Fibroblast of the aortic adventitia (primary cell): ENCODE measurements at places on chromosomes 3 and 15. TPM values are rescaled to one million over a fixed set of nuclear protein-coding genes. Genes with fewer than 3 reads are reported as not detected.
A peak's percentile ranks its signal among the peaks of the same experiment; 100 is the strongest.

- no peak for DNase-seq
Observed at GRCh38 chr15:38674448-38674847, 109.8 kb upstream of the RASGRP1 start.

GRCh38 chr3:22960105-22960984 is 242.8 kb upstream of the UBE2E2 start:
- peak; percentile 66 for DNase-seq

GRCh38 chr15:45274636-45275380 is 22.8 kb downstream of the SLC28A2 start:
- no peak for DNase-seq

DNA sequence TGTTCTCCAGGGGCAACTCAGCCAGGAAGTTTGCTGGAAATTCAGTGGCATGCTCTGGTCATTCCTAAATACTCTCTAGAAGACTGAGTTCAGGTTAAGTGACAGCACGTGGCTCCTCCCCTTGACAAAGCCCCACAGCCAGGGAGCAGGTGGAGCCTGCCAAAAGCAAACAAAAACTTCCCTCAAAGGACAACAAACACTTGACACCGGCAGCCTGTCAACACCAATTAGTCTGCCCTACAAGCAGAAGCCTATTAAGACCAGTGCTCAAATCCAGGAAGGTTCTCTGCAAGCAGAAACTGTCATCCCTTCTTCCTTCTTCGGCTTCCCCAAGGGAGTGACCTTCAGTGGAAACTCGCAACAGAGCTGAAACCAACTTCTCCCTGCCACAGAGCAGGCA is 5.0 kb downstream of the MEX3B start:
- DNase-seq = no peak

DNA sequence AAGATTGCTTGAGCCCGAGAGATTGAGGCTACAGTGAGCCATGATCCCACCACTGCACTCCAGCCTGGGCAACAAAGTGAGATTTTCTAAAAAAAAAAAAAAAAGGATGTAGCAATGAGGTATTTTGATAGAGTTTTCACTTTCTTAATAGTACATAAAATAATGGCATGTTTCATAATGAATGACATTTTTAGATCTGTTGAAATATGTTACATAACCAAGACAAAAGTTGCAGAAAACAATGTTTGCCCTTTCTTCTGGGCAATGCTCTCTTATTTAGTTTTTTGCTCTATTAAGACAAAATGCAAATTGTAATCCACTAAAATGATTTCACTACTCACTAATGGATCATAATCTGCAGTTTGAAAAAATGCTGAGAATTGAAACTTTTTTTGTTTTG is 4.4 kb upstream of the MAPK6 start:
- no peak for DNase-seq

- no peak for DNase-seq
Observed at GRCh38 chr3:100975714-100976113, 17.5 kb downstream of the ABI3BP start.

DNA sequence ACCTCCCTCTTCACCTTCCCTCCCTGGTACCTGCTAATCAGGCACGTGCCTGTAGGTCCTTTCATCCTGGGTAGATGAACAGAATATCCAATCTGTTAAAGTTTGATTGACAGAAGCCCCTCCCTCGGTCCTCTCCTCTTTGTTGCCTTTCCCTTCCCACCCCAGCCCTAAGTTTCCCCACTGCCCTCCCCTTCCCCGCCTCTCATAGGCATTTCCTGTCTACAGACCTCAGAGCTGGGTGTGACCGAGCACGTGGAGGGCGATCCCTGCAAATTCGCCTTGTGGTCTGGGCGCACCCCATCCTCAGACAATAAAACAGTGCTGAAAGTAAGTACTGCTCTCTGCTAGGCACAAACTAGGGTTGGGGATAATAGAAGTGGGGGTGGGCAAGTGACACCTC is 239.2 kb upstream of the UMPS start:
- no peak for DNase-seq

GRCh38 chr3:73668391-73668790 is 43.6 kb upstream of the PDZRN3 start:
- no peak for DNase-seq

GRCh38 chr3:71371282-71371681 is 212.2 kb downstream of the FOXP1 start:
- DNase-seq = no peak

Gene CPN2
- total RNA-seq = not detected in 2 replicates

GRCh38 chr3:30586096-30586805 is 20.1 kb upstream of the TGFBR2 start:
- DNase-seq = peak; percentile 40

Gene CD200
- 3.3 and 3.7 TPM in 2 replicates for total RNA-seq

Gene PRR20G
- total RNA-seq = not detected in 2 replicates

GRCh38 chr15:95944193-95944592 is 386.3 kb upstream of the NR2F2 start:
- DNase-seq = no peak

DNA sequence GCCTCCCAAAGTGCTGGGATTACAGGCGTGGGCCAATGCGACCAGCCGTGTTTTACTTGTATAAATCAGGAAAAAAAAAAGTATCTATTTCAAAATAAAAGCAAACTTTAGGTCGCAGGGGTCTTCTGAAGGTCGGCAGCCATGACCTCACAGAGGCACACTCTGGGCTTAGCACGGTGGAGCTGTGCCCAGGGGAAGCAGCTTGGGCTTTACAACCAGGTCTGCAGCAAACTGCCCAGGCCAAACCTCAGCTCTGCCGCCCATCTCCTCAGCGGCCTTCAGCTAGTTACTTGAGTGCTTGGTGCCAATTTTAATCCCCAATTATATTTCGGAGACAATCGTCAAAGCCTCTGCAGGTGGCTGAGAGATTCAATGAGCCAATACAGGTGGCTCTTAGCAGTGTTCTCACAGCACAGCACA is 30.1 kb downstream of the ZDHHC19 start:
- DNase-seq = no peak

- peak; percentile 19 for DNase-seq
Observed at GRCh38 chr3:119240101-119240590, 532 bp downstream of the B4GALT4 start.

Gene CD276
- 87.3 and 121 TPM in 2 replicates for total RNA-seq

DNA sequence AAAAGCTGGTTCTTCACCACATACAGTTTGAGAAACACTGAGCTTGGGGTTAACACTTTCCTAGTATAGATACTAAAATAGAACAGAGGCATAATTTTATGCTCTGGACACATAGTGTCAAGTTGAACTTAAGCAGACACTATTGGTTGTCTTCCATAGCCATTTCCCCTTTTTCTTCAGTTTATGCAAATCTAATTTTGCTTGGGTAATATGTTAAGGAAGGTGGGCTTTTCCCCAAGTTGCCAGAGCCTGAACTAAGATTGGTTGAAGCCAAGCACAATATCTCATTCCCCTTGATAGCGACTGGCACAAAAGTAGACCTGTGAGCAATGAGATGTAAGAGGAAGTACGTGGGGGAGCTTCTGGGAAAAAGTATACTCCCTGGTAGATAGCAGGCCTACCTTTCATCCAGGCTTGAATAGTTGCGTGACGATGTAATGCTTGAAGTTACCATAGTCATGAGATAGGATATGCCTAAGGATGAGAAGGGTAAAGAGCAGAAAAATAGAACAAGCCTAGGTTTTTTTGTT is 4.5 kb upstream of the POPDC2 start:
- DNase-seq = peak; percentile 68

GRCh38 chr3:36166477-36166876 is 213.8 kb upstream of the STAC start:
- DNase-seq = peak; percentile 54

DNA sequence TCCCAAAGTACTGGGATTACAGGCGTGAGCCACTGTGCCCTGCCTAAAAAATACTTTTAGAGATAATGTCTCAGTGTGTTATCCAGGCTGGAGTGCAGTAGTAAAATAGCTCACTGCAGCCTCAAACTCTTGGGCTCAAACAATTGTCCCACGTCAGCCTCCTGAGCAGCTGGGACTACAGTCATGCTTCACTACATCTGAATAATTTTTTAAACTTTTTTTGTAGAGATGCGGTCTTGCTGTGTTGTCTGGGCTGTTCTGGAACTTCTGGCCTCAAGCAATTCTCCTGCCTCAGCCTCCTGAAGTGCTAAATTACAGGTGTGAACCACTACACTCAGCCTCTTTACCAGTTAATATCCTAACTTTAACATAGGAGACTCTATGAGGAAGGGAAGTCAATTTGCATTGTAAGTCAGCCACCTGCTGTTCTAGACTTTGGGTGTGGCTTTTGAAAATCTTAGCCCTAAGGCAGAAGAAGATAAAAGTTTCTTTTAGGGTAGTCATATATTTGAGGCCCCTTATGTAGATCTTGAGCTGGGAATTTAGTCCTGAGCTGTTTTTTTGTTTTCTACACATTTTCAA is 78.2 kb upstream of the RASGRP1 start:
- no peak for DNase-seq

DNA sequence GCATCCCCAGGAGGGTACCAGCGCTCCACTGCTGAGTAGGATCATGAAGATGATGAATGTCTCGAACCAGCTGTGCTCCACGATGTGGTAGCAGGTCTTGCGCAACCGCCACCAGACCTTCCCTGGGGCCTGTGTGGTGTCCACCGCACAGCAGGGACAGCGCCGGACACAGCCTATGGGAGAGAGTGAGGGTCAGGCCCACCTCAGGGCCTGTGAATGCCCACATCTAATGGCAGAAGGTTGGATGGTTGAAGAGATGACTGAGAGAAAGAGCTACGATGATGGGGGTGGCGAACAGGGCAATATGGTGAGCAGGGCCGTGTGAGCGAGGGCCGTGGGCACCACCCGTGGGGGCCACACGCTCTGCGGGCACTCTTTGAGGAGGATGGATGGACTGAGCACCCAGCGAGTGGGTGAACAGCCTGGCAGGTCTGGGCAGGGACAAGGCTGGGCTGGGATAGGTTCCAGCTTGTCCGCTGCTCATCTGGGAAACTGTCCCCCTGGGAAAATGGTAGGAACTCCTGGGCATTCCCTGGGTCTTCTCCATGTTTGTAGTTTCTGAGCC is 74.1 kb downstream of the SCN5A start:
- no peak for DNase-seq

- DNase-seq = no peak
Observed at GRCh38 chr15:25761971-25762662, 101.0 kb downstream of the ATP10A start.

Gene DZIP1L
- total RNA-seq = 28.3 and 38.2 TPM in 2 replicates

- DNase-seq = no peak
Observed at GRCh38 chr3:127479449-127479848, 111.1 kb downstream of the TPRA1 start.

- DNase-seq = no peak
Observed at GRCh38 chr3:72065236-72065635, 280.3 kb upstream of the PROK2 start.

DNA sequence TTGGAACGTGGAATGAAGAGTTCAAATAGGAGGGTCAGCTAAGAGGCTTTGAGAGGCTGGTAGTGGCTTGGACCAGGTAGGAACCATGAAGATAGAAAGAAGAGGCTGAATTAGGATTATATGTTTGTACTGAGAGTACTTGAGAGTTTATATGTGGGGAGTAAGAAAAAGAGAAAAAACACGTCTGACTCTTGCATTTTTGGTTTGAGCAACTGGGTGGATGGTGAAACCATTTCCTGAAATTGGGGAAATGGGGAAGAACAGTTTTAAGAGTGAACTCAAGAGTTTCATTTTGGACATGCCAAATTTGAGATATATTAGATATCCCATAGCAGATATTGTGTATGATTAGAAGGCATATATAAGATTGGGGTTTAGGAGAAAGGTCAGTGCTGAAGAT is 92.9 kb upstream of the TNIK start:
- DNase-seq = no peak

Gene DHFR2
- 3.7 and 6.9 TPM in 2 replicates for total RNA-seq

Gene TMEM43
- 109 and 134 TPM in 2 replicates for total RNA-seq

GRCh38 chr3:52398670-52399081 is 46.2 kb downstream of the SEMA3G start:
- no peak for DNase-seq

DNA sequence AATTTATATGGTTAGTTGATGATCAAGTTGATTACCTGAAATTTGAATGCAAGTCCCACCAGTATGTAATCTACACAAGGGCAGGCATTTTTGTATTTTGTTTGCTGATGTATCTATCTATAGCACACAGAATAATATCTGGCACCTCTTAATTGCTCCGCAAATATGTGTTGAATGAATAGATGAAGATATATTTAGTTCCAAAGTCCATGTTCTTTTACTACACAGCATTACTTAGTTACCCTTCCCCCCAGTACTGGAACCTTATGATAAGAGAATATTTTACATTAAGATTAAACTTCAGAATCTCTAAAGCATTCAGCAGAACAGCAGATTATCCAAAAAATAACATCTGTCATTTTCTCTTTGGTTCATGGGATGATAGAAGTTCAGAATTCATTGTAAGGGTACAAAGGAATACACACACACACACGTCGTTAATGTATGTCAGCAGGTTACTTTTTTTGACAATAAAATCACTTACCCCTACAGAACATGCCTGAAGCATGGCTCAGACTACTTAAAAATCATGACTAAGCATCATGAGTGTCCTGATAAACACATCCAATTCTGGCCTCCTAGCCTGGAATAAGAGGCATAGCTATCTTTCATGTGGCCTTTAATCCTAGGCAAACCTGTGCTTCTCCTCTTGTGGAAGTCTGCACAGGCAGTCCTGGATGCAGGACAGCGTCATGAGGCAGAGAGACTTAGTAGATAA is 148.9 kb upstream of the TBC1D5 start:
- peak; percentile 41 for DNase-seq

Gene LRRIQ4
- total RNA-seq = 0.09 TPM in 1 of 2 replicates, not detected in the other

Gene IL5RA
- total RNA-seq = 0.08 TPM in 1 of 2 replicates, not detected in the other

Gene PLA1A
- 1.1 TPM in 1 of 2 replicates, not detected in the other for total RNA-seq

GRCh38 chr15:59223736-59224135 is 17.1 kb downstream of the LDHAL6B start:
- DNase-seq = no peak

- DNase-seq = peak; percentile 22
Observed at GRCh38 chr3:144032531-144033239, 61.1 kb downstream of the DIPK2A start.

DNA sequence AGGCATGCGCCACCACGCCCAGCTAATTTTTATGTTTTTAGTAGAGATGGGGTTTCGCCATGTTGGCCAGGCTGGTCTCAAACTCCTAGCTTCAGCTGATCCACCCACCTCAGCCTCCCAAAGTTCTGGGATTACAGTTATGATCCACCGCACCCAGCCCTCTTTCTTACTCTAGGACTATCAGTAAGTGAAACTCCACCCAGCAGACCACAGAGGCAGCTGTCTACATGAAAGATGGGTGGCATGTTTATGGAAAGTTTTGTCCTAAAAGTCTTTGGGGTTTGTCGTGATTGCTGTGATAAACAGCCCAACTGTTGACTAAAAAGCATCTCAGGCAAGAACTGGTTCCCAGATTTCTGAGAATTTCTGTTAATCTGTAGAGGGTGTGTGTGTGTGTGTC is 10.9 kb downstream of the ARL6IP5 start:
- no peak for DNase-seq

- peak; percentile 3 for DNase-seq
Observed at GRCh38 chr3:113668015-113668414, 28.4 kb downstream of the USF3 start.

Gene SLC27A2
- not detected in 2 replicates for total RNA-seq

DNA sequence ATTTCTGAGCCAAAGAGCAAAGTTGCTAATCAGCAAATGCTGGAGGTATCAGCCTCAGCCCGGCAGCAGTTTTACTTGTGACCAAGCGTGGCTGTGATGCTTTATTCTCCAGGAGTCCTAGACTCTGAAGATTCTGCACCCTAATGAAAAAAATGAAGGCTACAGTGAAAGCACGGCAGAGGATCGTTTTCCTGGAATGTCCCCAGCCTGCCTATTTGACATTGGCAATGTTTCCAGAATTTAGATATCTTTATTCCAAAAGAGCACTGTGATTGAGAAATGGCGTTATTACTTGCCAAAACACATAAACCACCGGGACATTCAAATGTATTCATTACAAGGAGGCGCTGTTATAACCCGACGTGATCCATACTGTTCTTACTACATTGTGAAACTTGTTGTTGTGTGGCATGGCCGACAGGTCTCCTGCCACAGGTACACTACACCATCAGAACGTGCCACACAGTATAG is 263.8 kb downstream of the SLCO3A1 start:
- peak; percentile 81 for DNase-seq
